ENCODE measurements at places on chromosomes 4 and X.
A peak's percentile ranks its signal among the peaks of the same experiment; 100 is the strongest.

GRCh38 chr4:20544645-20545044 lies 155.6 kb upstream of the PACRGL start:
- DNase-seq, result peak; percentile 45

GRCh38 chr4:44448521-44449461 lies at the start of gene KCTD8:
KCTD8 (minus strand) TSS chr4:44448809.
- peak; percentile 96 for DNase-seq

DNA sequence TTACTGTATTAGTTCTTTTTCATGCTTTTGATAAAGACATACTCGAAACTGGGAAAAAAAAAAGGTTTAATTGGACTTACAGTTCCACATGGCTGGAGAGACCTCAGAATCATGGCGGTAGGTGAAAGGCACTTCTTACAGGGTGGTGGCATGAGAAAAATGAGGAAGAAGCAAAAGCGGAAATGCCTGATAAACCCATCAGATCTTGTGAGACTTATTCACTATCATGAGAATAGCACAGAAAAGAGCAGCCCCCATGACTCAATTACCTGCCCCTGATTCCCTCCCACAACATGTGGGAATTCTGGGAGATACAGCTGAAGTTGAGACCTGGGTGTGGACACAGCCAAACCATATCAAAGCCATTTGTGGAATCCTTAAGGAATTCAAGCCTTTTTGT lies 1238.9 kb downstream of the ADGRL3 start:
- DNase-seq, result no peak

DNA sequence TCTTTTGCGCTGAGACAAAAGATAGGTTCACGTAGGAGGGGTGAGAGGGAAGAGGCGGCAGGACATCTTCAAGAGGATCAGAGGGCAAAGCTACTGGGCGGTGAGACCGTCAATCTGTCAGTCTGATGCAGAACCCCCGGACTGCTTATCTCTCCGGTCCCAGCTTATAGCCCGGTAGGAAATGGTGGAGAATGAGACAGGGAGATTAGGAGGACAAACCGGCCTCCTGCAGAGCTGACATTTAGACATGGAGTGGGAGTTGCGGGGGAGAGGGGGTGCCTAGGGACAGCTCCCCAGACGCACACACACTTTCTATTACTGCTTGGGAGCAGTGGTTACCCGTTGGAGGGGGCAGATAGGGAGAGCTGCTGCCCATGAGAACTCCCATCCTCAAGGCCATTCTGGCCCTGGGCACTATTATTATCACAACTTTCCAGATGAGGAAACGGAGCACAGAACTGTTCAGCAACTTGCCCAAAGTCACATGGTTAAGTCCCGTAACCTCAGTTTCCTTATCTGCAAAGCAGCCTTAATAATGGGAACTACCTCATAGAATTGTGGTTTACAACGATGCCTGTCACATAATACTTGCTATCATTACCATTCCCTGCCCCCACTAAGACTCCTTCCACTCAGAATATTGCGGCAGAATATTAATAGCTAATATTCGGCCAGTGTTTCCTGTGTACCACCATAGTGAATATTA lies 1.1 kb upstream of the HDAC6 start:
- DNase-seq, result no peak

Data from D341Med (cell line).